ENCODE measurements at places on chromosomes 16 and 17. TPM values are rescaled to one million over a fixed set of nuclear protein-coding genes. Genes with fewer than 3 reads are reported as not detected.

The SIRT7 gene
- 37.9 TPM for total RNA-seq

- H3K4me1 ChIP-seq, result peaks cover 7% of the 10 kb centered on the region
- peaks cover 34% of the 10 kb centered on the region for H3K27me3 ChIP-seq
- DNase-seq, result peak; percentile 89
- H3K27ac ChIP-seq, result no peak overlapping the region
- H3K4me3 ChIP-seq, result peak overlapping the region; percentile 25
Observed at GRCh38 chr16:49876716-49877129, 20.8 kb upstream of the ZNF423 start.

GRCh38 chr17:79341222-79341780, 266.7 kb downstream of the ENGASE start:
- H3K27ac ChIP-seq, result no peak overlapping the region
- H3K36me3 ChIP-seq, result no peaks in the 10 kb centered on the region
- no peaks in the 10 kb centered on the region for H3K4me1 ChIP-seq

GRCh38 chr16:83147244-83147643, 520.5 kb downstream of the CDH13 start:
- H3K27me3 ChIP-seq, result no peaks in the 10 kb centered on the region

DNA sequence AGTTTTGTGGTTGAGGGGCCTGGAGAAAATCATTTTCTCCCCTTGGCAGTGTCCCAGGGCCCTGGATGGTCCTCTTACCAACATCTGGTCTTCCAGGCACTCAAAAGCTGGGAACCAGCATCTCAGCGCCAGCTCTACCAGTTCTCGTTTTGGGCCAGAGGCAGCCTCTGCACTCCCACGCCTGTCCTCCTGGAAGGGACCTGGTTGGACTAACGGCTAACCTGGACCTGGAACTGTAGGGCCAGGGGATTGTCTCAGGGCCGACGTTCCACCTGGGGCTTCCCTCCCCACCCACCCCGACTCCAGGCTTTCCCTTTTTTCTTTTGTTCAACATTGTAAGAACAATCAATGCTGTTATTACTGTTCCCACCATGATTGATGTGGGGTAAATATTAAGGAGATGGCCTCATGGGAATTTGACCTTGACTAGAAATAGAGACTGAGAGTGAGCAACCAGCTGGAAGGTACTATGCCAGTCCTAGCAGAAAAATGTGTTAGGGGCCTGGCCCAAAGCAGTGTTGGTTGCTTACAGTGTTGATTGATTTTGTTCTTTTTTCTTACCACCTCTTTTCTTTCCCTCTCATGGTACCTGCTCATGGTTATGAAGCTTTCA, 81.4 kb downstream of the ABCC6 start:
- peaks cover 89% of the 10 kb centered on the region for H3K36me3 ChIP-seq
- no peak overlapping the region for H3K27ac ChIP-seq
- H3K4me1 ChIP-seq, result no peaks in the 10 kb centered on the region
- no peak overlapping the region for H3K4me3 ChIP-seq
- DNase-seq, result no peak
- no peaks in the 10 kb centered on the region for H3K27me3 ChIP-seq

The FAM171A2 gene
- total RNA-seq, result 1.4 TPM

GRCh38 chr17:49496183-49496866, 1.2 kb downstream of the NGFR start:
- peaks cover 32% of the 10 kb centered on the region for H3K4me1 ChIP-seq
- H3K4me3 ChIP-seq, result peak overlapping the region; percentile 16
- no peak overlapping the region for H3K27ac ChIP-seq
- no peak for DNase-seq

DNA sequence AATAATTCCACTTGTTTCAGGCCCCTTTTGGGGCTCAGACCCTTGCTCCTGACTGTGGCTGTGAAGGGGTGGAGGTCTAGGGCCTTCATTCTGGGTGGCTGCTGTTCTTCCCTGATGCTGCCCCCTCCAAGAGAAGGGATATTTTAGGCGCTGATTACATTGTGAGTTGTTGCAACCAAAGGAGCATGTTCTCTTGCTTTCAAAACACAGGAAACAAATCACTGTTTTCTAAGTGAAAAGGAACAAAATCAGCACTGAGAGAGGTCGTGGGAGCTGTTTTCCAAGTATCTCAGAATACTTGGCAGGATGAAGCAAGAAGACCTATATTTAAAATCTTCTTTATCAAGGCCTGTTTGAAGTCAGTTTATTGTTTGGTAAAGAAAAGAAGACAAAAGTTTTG, 25.3 kb upstream of the SEC14L1 start:
- DNase-seq, result no peak
- no peak overlapping the region for H3K4me3 ChIP-seq
- peaks cover 67% of the 10 kb centered on the region for H3K4me1 ChIP-seq
- peak overlapping the region; percentile 51 for H3K27ac ChIP-seq
- no peaks in the 10 kb centered on the region for H3K27me3 ChIP-seq

The GAS2L2 gene
- total RNA-seq, result 0.35 TPM

The TBC1D3K gene
- not detected for total RNA-seq

- H3K4me1 ChIP-seq, result no peaks in the 10 kb centered on the region
- no peak for DNase-seq
- no peaks in the 10 kb centered on the region for H3K27me3 ChIP-seq
- H3K4me3 ChIP-seq, result no peak overlapping the region
- H3K36me3 ChIP-seq, result peaks cover 98% of the 10 kb centered on the region
Observed at GRCh38 chr16:24953721-24954120, 61.4 kb downstream of the ARHGAP17 start.

The NPIPA5 gene
- 13.6 TPM for total RNA-seq

DNA sequence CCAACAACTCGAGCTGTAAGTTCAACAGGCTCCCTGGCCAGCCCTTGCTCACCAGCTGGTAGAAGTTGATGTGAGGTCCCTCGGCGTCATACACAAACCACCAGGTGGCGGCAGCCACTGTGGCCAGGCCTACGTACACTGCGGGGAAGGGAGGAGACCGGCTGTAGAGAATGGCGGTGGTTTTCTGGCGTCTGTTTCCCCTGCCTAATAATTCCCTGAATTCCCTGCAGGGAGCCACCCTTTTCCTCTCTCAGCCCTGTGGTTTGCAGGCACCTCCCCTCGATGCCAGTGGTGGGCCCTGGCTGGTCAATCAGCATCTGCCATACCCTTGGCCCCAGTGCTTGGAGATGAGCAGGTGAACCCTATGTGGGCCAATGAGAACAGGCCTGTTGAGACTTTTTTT, 18.9 kb upstream of the P2RX1 start:
- DNase-seq, result peak; percentile 77
- no peaks in the 10 kb centered on the region for H3K27me3 ChIP-seq
- H3K4me1 ChIP-seq, result no peaks in the 10 kb centered on the region
- H3K27ac ChIP-seq, result no peak overlapping the region
- H3K36me3 ChIP-seq, result no peaks in the 10 kb centered on the region

- H3K4me1 ChIP-seq, result no peaks in the 10 kb centered on the region
- no peaks in the 10 kb centered on the region for H3K27me3 ChIP-seq
- H3K36me3 ChIP-seq, result no peaks in the 10 kb centered on the region
- H3K27ac ChIP-seq, result no peak overlapping the region
- no peak overlapping the region for H3K4me3 ChIP-seq
Observed at GRCh38 chr16:79316004-79316458, 284.5 kb downstream of the MAF start.

DNA sequence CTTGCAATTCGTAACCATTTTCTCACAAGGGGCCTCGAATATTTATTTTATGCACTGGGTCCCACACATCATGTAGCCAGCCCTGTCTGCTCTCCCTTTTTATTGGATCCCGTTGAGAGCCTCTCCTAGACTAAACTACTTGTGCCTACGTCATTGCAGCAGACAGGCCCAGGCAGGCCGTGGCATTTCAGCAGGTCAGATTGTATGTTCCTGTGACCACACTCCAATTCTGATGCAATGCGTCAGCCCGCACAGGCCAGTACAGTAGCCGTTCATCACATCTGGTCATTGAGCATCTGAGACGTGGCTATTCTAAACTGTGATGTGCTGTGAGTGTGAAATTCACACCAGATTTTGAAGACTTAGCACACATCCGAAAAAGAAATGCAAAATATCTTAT, 42.2 kb downstream of the ABAT start:
- no peaks in the 10 kb centered on the region for H3K36me3 ChIP-seq
- H3K4me1 ChIP-seq, result no peaks in the 10 kb centered on the region
- no peak for DNase-seq

DNA sequence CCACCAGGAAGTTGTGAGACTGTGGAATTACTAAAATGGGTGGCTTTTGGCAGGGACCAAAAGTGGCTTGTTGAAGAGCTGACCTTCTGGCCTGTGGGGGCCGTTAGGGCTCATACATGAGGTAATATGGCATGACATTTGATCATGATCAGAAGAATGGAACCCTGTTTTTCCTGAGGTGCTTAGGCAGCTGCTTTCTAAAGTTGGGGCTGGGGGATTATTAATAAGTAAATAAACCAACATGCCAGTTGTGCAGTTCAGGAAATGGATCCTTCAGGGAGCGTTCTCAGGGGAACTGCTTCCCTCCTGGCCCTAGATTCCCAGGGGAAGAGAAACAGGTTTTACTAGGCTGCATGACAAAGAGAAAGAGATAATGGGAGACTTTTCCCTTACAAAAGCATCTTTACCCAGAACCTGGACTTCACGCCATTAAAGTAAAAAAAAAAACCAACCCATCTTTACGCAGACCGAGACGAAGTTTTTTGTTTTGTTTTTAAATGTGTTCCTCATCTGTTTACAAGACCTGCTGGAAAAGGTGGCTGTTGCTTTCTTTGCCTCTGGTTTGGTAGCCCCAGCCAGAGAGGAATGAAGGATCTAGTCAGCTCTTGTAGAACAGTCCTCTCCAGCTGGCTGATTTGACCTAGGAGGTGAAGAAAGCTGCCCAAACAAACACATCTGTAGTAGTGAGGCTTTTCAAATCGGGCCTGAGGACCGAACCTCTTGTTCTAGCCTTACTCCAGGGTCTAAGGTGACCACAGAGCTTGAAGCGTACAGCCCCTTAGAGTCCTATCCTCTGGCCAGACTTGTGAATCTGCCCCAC, 22.7 kb downstream of the YPEL2 start:
- no peaks in the 10 kb centered on the region for H3K27me3 ChIP-seq
- no peak overlapping the region for H3K4me3 ChIP-seq
- H3K27ac ChIP-seq, result no peak overlapping the region
- DNase-seq, result no peak

DNA sequence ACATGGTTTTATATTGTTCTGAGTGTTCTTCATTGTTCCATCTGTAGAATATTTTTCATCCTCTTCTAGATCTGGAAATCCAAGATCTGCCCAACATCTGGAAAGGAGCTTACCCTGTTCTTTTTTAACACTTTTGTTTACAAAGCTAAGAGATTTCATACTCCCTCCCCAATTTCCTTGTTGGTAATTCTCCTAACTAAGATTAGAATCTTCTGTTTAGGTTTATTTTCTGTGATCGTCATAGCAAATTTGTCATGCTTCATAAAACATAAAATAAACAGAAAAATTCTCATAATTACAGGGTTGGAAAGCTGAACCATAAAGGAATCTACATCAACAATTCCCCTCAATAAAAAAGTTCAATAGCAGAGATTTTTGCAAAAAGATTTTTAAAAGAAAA, 580.3 kb upstream of the CA10 start:
- no peak overlapping the region for H3K4me3 ChIP-seq
- no peak for DNase-seq
- H3K27me3 ChIP-seq, result no peaks in the 10 kb centered on the region
- H3K36me3 ChIP-seq, result no peaks in the 10 kb centered on the region
- no peak overlapping the region for H3K27ac ChIP-seq

DNA sequence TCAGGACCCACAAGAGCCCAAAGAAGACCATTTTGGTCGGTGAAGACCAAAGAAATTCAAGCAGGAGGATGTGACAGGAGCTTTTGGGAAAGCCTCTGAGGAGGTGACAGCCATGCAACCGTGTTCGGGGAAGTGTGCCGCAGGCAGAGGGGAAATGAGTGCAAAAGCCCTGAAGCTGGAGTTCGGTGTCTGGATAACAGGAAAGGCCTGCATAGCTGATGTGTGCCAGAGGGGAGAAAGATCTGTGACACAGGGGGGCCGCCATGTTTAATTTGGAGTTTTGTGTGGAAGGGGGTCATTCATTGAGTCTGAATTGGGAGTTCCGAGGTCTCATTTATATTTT, 870 bp upstream of the ZC3H7A start:
- peak overlapping the region; percentile 90 for H3K4me3 ChIP-seq
- H3K27ac ChIP-seq, result peak overlapping the region; percentile 95
- no peak for DNase-seq
- no peaks in the 10 kb centered on the region for H3K36me3 ChIP-seq
- H3K27me3 ChIP-seq, result no peaks in the 10 kb centered on the region

DNA sequence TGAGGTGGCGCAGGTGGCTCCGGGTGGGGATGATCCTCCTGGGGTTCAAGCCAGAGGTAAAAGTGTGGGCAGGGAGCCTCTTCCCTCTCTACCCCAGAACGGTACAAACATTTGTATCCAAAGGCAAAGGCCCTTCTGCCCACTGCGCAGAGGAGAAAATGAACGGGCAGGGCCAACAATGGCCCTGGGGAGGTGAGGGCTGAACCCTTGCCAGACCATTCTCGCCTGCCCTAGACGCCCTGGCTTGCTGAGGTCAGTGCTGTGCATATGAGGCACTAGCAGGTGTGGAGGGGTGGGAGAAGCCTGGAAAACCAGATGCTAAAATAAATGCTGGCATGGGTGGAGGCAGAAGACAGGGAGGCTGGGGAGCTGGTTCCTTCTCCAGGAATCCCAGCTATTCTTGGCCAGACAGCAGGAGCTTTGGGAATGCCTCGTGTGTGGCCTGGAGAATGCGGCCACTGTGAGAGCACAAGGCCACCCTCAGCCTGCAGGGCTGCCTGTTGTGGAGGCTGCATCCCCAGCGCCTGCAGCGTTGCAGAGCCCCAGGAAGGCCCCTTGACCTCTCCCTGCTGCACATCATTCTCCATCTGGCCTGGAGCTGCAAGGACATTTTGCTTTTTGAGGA, 4.5 kb downstream of the C17orf50 start:
- no peak overlapping the region for H3K4me3 ChIP-seq
- no peak overlapping the region for H3K27ac ChIP-seq
- DNase-seq, result no peak
- H3K27me3 ChIP-seq, result no peaks in the 10 kb centered on the region

GRCh38 chr16:85689285-85689949, 663 bp upstream of the GINS2 start:
- H3K27ac ChIP-seq, result no peak overlapping the region
- peaks cover 10% of the 10 kb centered on the region for H3K4me1 ChIP-seq
- DNase-seq, result no peak
- H3K36me3 ChIP-seq, result no peaks in the 10 kb centered on the region
- peak overlapping the region; percentile 76 for H3K4me3 ChIP-seq
